ENCODE measurements at places on chromosomes 16 and 17.
A peak's percentile ranks its signal among the peaks of the same experiment; 100 is the strongest.

DNA sequence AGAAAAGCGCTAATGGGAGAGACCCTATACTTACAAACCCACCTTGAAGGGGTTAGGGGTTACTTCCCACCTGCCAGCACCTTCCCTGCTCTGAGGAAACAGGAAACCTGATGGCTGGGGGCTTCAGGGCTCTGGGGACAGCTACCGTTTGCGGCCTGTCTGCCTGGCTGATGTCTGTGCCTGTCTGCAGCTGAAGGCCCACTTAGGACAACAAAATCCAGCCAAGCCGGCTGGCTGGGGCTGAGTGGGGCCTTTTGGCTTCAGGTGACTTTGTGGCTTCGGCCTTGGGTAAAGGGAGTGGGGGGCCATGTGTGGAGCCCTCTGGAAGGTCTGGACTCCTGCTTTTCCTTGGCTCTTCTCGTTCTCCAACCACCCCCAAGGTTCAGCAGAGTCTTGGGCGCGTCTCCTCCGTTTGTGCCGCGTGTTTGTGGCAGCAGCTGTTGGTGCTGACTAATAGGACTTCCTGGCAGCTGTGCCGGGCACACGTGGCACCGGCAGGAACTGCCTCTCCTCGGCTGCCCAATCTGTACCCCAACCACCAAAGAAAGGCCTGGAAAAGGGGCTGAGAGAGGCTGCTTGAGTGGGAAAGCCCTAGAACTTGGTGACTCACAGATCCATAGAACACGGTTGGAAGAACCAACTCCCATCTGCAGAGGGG is 186.7 kb downstream of the MSI2 start:
- DNase-seq = no peak

DNA sequence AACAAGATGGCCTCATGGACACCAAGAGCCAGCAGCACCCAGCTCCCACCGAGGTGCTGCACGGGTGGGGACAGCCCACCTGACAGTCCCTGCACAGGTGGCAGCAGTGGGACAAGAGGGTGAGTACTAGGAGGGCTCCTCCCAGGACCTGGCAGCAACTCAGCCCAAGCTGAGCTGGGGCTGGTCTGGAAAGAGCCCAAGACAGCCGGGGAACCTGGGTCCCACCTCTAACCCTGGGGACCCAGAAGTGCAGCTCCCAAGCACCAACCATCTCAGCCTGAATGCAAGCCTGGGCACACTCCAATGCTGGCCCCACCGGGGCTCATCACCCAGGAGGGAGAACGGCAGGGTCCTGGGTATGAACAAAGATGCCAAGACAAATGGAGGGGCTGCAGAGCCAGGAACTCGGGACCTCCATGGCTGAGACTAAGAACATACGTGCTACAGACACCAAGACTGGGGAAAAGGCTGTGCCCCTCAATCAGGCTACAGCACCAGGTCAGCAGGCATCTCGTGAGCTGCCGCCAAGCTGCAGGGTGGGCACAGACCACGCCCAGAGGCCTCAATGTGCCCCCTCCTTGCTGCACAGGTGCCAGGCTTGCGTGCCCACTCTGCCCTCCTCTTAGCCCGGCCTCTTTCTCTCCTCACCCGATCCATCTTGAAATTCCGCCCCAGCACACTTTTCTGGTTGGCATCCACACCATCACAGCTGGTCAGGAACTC is 37.5 kb upstream of the GSG1L start:
- DNase-seq = no peak

- DNase-seq = no peak
These were observed 9.4 kb upstream of the ZNF689 start for GRCh38 chr16:30619638-30620037.

- no peak for DNase-seq
These were observed 275.5 kb downstream of the CEP112 start for GRCh38 chr17:65916425-65916824.

DNA sequence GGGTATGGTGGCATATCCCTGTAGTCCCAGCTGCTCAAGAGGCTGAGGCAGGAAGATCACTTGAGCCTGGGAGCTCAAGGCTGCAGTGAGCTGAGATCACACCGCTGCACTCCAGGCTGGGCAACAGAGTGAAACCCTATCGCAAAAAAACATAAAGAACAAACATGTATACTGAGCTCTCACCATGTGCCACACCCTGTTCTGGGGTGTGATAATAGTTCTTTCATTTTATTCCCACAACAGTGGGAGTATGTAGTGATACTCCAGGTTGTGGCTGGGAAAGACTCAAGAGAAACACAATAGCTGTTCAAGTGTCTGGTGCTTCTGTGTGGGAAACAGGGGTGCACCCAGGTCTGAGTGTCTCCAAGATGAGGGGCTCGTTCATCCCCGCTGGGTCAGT is 90.7 kb downstream of the SOCS1 start:
- DNase-seq = no peak

GRCh38 chr17:49249292-49249794 is 18.8 kb upstream of the PHOSPHO1 start:
- no peak for DNase-seq

GRCh38 chr17:74493331-74493833 is 26.9 kb downstream of the CD300A start:
- DNase-seq = peak; percentile 18

DNA sequence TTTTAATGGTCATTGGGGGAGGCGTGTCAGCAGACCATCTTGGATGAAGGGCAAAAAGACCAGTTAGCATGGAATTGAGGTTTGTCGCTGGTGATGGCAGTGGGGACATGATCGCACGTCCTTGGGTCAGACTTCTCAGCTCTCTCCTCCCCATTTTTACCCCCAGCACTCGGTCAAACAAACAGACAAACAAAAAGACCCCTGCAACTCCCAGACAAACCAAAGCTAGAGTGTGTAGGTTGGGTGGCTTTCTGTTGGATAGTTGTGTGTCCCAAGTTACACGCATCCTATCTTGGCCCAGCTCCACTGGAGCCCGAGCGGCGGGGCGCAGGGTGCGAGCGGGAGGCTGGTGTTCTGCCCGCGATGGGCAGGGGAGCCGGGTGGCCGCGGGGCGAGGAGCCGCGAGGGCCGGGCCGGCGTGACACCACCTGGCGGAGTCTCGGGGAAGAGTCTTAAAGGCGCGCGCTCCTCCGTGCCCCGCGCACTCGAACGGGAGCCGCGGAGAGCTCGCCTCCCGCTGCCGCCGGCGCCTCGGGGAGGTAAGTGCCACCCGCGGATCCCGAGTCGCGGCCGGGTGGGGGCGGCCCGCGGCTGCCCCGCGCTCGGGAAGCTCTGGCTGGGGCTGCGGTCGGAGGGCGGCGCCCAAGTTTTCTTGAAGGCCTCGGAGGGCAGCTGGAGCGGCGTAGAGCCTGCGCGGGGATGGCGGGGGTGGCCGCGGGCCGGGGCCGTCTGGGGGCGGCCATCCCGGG is 18.5 kb upstream of the NTN1 start:
- no peak for DNase-seq

- no peak for DNase-seq
These were observed 36.1 kb upstream of the COX10 start for GRCh38 chr17:14033166-14033565.

DNA sequence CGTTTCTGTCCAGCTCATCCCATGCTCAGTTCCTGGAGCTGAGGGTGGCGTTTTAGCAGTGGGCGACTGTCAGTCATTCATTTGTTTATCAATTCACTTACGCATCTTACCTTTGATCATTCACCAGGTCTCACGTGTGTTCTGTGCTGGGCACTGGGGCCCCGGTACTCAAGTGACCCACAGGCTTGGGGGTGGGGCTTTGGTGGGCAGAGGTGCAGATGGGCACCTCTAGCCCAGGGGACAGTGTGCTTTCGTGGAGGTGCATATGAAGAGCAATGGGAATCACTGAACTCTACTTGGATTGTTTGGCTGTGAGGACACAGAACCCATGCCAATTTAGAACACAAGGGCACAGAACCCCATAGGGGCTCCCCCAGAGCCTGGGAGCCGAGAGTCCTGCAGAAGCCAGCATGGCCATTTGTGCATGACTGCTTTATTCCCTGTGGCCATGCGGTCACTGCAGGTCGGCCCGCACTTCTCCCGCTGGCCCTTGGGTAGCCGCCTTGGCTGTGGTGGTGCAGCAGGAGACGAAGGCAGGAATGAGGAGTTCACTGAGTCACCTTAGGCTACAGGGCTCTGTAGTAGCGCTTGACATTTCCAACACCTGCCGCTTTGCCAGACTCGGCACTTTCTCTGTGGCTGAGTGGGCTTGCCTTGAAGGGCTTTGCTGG is 144.6 kb downstream of the SNX29 start:
- DNase-seq = no peak

- DNase-seq = no peak
These were observed 982.5 kb upstream of the CDH8 start for GRCh38 chr16:63018581-63019223.

GRCh38 chr17:41773190-41773588 is 13.3 kb downstream of the JUP start:
- no peak for DNase-seq

GRCh38 chr16:56683424-56684172 is 1.3 kb downstream of the MT1X start:
- no peak for DNase-seq

GRCh38 chr17:47290870-47291241 is 32.9 kb upstream of the EFCAB13 start:
- no peak for DNase-seq

- DNase-seq = peak; percentile 41
These were observed 458.9 kb downstream of the CDH13 start for GRCh38 chr16:83085660-83086059.

GRCh38 chr16:53412549-53412948 is 21.7 kb upstream of the RBL2 start:
- no peak for DNase-seq
